ENCODE measurements at places on chromosomes 2 and 18.
A peak's percentile ranks its signal among the peaks of the same experiment; 100 is the strongest.

GRCh38 chr2:151032741-151033191 lies 228.9 kb downstream of the RBM43 start:
- no peak for DNase-seq

- no peak for DNase-seq
These were observed 19.7 kb upstream of the EMILIN2 start for GRCh38 chr18:2827061-2827460.

DNA sequence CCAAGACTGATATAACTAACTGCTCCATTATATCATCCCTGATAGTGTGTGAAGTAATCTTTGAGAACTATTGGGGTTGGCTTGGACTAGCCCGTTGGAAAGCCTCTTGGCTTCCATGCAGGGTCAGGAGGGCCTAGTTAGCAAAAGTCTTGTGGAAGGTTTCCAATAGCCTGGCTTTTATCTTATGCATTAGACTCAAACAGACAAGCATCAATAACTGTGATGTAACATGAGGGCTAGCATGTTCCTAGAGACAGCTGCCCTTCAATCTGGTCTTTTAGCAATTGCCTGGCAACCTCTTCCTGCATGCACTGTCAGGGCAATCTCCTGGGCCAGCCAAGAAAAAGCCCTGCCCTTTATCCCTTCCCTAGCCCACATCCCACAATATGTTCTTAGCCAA lies 18.2 kb downstream of the SLC8A1 start:
- DNase-seq: no peak

GRCh38 chr2:221572821-221573429 lies 821 bp upstream of the EPHA4 start:
- DNase-seq: no peak

- no peak for DNase-seq
These were observed 71.7 kb upstream of the TPO start for GRCh38 chr2:1341404-1342120.

DNA sequence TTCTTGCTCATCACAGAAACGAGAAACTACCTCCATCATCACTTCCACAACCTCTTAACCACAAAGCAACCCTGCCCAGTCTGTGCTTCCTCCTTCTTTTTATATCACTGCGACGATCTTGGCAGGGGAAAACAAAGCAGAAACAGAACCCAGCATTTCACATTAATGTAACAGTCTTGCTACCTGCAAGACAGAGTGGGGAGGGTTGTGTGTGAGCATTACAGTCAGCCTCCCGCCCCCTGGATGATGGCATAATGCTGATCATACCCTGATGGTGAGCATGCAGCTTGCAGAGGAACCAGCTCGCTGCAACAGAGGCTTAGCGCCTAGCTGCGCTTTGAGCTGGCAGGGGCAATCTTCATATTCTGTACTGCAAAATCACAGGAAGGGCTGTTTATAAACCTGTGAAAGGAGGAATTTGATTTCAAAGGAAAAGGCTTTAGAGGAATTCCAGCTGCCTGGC lies 376.1 kb downstream of the IRS1 start:
- DNase-seq: peak; percentile 87

GRCh38 chr2:107721586-107721985 lies 105.1 kb upstream of the RGPD4 start:
- no peak for DNase-seq

GRCh38 chr18:79400091-79400590 lies 4.4 kb downstream of the NFATC1 start:
- DNase-seq: peak; percentile 14
